ENCODE measurements at places on chromosomes 3 and 15.

GRCh38 chr15:61784734-61785133 is 275.5 kb downstream of the VPS13C start:
- DNase-seq: no peak

DNA sequence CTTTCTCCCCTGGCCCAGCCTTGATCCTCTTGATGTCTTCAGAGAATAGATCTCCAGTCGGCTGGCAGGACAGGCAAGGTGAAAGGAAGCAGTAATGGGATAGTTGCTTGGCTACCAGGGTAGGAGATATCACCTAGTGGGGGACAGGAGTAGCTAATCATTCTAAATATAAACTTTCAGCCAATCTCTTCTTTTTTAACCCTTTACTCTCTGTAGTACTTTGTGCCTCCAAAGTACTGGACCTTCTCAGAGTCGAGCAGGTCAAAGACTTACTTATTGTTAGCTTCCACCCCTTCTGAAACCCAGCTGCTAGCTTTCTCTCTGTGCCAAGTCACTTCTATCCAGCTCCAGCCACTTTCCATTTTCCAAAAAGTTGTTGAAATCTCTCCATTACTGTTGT is 43.4 kb upstream of the FILIP1L start:
- no peak for DNase-seq

DNA sequence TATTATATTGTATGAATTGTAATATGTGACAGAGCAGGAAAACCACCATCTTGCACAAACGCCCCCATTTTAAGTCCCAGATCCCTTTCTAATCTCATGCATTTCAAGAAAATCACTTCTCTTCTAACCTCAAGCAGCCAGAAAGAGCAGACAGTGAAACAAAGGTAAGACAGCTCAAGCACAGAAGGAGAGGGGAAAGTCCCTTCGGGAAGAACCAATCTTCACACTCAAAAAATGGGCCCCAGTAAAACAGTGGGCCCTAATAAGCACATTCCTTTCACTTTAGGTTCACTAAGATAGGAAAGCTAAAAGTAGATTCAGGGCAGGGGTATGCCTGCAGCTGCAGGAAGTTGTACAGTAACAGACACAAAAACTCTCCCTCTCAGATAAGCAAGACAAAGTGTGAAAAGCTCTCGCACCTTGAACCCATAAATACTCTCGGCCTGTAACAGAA is 1268.7 kb downstream of the SI start:
- no peak for DNase-seq

DNA sequence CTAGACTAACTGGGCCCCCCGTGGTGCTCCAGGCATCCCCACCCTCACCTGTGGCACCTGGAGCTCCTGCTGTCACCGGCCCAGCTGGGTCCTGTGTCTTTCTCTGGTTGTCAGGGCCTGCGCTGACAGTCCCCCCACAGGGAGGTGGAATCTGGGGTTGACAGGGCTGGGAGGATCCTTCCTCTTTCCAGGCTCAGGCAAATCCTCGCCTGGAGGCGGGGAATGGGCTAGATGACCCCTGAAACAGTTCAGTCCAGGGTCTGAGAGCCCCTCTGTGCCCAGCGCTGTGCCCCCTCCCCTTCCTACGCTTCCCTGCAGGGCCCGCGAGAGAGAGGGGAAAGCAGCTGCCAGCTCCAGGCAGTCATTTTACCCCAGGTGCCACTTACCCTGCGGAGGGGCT is 50.1 kb upstream of the MCF2L2 start:
- DNase-seq: no peak

- no peak for DNase-seq
Measured at GRCh38 chr3:126051741-126052140, 32.2 kb downstream of the SLC41A3 start.

DNA sequence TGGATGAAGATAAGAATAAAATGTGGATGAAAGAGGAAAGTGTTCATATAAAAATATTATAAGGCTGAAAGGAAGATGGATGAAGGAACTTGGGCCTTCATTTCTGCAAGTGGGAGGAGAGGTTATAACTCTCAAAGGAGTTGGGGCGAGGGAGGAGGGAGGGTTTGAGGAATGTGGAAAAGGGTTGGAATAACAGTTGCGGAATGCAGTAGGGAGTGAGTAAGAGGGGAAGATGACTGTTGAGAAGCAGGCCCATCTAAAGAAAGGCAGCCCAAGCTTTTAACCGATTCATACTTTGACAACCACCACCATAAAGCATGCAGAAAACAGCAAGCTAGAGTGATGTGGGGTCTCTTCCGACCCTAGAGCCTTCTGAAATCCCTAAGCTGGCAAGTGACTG is 8.3 kb upstream of the TM4SF4 start:
- peak; percentile 85 for DNase-seq

GRCh38 chr15:39777496-39777895 is 5.1 kb downstream of the FSIP1 start:
- no peak for DNase-seq

DNA sequence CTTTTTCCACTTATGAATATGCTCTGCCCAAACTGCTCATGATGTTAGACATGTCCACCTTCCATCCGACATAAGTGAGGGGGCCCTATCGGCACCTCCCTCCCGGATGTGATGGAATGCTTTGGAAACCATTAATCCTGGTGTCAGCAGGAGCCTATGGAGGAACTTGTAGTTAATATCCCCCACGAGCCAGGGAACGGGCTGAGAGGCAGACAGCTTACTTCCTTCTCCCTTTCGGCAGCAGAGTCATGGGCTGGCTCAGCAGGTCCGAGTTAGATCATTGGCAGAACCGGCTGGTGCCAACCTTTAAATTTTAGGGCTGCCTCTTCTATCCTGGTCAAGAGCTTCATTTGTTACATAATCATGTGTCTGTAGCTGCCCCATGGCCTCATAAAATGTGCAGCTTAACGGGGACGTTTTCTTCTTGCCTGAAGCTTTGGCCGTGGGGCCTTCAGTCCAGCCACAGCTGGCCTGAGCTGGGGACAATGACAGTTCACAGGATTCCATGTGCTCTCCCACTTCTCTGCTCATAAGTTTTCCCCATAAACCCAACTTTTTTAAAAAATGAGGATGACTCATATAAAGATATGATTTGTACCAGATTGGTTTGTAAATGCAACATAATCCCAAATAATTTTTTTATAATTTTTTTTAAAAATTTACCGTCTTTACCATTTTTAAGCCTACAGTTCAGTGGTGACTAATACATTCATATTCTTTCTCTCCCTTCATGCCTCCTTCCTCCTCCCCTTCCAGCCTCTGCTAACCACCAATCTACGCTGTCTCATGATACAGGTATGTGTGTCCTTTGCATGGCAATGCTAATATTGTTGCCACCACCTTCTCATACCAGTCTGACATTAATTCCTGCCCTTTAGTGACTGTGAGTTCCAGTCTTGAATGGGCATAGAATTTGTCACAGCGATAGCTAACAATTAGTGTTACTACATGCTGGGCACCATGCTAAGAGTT is 62.2 kb upstream of the RGMA start:
- DNase-seq: no peak

- DNase-seq: no peak
Measured at GRCh38 chr3:114600571-114600970, 306.7 kb downstream of the TIGIT start.

DNA sequence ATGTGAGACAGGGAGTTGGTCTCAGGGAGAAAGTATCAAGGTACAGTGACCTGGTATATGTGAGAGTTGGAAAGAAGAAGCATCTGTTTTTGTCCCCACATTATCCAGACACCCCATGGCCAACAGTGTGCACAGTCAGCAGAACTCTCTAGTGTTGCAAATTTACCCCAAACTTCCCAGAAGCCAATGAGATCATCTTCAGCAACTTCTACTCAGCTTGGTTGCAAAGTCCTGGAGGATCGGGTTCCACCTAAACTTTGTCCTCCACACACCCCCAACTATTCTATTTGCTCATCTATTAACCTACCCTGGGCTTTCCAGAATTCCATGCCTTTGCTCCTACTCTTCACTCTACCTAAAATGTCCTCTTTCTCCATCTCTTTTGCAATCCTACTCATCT is 15.7 kb downstream of the RBSN start:
- no peak for DNase-seq

- DNase-seq: no peak
Measured at GRCh38 chr3:108599677-108600409, 10.3 kb downstream of the DZIP3 start.

DNA sequence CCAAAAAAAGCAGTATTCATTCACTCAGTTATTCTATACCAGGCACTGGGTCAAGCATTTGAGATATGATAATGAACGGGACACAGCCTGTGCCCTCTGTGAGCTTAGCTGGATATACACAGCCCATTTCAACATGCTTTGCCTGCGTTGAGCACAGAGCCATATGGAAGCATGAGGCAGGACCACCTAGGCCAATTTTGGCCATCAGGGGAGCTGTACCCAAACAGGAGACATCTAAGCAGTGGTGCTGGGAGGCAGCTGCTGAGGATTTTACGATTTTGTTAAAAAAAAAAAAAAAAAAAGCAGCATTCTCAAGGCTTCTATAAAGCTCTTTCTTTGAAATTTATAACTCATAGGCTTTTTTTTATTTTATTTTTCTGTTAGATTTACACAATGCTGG is 87.2 kb upstream of the SLC2A2 start:
- no peak for DNase-seq

DNA sequence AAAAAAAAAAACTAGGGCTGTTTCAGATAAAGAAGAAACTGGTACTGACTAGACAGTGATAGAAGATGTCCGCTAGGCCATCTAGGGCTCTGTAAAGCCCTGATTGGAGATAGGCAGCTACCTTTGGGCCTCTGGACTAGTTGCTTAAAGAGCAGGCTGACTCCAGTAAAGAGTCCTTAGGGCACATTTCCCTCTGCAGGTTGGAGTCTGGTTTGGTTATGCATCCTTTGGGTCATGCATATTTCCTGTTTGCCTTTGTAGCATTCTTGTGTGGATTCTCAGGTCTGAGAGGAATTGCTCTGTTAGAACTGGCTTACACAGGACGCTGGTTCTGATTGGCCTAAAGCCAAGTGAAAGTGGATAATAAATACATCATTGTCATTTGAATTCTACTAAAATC is 165.5 kb upstream of the LRRN1 start:
- DNase-seq: no peak

DNA sequence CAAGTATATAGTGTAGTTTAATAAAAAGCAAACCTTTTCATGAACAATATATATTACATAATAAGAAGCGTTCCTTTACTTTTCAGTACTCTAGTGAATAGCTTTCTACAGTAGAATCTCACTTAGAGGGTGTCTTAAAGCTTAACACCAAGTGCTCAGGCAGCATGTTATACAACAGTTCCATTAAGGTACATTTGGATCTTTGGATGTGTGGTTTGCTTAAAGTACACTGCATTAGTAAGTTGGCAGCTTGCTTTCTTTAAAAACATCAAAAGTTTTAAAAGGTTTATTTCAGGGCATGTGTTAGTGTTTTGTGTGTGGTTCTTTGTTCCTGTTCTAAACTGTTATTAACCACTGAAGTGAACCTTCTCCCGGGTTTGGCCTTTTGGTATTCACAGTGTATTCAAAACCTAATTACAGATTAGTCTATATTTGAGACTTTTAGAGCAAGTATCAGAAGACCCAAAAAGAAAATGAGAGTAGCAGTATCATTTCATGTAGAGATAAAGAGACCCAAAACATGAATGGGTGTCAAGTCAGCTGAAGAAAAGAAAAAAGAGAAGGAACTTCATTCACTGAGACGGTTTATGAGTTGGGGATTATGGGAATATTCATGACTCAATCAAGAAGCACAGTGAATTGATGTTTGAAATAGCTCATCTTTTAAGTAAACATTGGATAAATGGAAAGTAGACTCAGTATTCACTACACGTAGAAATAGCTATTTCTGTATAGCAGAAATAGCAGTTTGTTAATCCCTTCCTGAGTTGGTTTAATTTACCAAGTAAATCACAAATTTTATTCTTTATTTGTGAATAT is 93.9 kb downstream of the OPA1 start:
- DNase-seq: no peak

DNA sequence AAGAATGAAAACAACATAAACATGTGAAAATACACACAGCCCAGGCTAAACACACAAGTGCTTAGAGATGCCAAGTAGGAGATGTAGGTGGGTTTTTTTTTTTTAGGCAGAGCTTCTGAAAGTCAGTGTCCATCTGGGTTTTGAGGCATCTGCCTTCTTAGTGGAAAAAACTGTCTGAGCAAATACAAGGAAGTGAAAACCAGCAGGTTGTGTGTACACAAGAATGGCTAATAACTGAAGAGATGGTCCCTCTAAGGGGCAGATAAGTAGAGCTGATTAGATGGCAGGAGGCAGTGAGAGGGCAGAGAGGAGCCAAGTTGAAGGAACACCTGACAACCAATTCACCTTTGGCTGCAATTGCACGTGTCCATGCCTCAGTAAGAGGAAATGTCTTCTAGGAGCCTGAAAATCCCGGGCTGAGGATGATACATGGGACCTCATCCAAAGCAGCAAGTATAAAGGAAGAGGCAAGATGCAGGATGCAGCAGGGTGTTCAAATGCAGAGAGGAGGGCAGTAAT is 34.9 kb downstream of the CYP19A1 start:
- no peak for DNase-seq

DNA sequence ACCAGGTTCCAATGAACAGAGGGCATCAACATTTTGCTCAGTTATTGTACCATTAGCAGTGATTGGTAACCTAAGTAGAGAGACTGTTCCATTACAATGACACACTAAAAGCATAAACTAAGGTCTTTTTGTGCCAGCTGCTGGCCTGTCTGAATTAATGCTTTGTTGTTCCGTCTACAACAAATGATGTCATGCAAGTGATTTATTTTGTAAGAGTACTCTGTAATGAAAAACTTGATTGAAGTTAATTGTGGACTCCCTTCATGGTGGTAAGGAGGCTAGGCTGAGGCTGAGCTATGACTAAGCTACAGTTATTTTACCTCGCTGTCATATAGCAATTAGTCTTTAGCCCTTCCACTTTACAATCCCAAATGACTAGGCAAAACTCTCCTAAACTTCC is 23.2 kb downstream of the RCN2 start:
- no peak for DNase-seq

DNA sequence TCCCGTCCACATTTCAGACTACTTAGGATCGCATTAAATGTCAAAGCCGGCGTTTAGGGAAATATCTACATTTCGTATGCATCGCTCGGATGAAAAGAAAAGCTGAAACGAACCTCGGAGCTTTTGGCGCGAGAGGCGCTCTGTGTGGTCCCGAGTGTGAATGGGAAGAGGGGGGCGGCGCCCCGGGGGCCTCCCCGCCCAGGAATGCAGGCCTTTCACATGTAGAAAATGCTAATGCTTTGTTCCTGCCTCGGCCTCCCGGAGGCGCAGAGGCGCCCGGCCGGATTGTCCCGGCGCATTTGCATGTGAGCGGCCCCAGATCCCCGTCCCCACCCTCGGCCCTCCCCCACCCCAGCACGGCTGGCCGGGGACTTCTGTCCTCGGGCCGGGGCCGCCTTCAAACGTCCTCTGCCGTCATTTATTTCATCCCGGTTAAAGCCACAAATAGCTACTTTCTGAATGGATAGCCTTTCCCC is 37.0 kb upstream of the TRIM71 start:
- peak; percentile 41 for DNase-seq
